ENCODE measurements at places on chromosomes 7 and 10.

DNA sequence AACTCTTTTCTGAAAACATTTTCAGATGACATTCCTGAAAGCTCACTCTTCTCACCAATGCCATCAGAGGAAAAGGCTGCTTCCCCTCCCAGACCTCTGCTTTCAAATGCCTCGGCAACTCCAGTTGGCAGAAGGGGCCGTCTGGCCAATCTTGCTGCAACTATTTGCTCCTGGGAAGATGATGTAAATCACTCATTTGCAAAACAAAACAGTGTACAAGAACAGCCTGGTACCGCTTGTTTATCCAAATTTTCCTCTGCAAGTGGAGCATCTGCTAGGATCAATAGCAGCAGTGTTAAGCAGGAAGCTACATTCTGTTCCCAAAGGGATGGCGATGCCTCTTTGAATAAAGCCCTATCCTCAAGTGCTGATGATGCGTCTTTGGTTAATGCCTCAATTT lies 16.5 kb downstream of the ANLN start:
- no peak for DNase-seq

- peak; percentile 68 for DNase-seq
Measured at GRCh38 chr10:71260622-71261325, 48.4 kb downstream of the UNC5B start.

GRCh38 chr7:114084472-114085312 lies 165.9 kb upstream of the PPP1R3A start:
- peak; percentile 80 for DNase-seq

DNA sequence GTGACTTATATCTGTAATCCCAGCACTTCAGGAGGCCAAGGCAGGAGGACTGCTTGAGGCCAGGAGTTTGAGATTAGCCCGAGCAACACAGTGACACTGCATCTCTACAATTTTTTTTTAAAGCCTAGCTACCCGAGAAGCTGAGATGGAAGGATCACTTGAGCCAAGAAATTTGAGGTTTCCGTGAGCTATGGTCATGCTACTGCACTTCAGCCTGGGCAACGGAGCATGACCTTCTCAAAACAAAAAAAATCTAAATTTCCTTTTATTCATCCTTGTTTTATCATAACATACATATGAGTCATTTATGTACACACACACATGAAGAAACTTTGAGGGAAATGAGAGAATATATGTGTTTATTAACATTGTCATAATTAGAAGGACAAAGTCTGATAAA lies 277.5 kb upstream of the MAGI2 start:
- DNase-seq: no peak

GRCh38 chr7:76358011-76358480 lies 745 bp downstream of the YWHAG start:
- DNase-seq: peak; percentile 84

DNA sequence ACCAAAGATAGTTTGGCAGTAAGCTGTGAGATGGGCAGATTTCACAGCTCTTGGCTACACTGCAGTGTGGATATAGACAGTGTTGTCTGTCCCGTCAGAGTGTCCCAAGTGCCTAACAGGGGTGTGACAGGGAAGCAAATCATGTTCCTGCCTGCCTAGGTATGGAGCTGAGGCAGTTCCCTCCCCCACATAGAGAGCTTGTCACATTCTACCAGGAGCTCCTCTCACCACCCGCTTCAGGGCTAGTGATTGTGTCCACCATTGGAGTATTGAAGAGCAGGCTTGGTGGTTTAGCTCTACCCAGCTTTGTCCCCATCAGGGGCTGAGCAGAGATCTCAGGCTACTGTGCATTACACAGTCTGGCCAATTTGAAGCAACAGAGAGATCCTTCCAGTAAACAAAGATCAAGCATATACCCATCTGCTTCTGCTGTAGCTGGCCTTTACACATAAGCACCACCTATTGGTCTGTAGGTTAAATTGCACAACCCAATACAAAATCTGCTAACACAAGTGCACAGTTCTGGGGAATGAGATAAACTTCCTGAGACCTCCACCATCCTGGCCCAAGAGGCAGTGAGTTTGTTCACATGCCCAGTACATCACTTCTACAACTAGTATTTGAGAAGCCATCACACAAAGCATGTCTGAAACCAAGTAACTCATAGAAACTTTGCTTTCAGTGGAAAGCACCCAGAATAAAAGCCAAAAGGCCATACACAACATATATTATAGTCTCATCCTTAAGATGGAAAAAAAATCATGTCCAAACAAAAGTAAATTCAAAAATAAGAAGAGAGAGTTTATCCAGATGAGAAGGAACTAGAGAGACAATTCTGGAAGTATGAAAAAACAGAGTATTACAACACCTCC lies 67.3 kb downstream of the GLCCI1 start:
- no peak for DNase-seq

DNA sequence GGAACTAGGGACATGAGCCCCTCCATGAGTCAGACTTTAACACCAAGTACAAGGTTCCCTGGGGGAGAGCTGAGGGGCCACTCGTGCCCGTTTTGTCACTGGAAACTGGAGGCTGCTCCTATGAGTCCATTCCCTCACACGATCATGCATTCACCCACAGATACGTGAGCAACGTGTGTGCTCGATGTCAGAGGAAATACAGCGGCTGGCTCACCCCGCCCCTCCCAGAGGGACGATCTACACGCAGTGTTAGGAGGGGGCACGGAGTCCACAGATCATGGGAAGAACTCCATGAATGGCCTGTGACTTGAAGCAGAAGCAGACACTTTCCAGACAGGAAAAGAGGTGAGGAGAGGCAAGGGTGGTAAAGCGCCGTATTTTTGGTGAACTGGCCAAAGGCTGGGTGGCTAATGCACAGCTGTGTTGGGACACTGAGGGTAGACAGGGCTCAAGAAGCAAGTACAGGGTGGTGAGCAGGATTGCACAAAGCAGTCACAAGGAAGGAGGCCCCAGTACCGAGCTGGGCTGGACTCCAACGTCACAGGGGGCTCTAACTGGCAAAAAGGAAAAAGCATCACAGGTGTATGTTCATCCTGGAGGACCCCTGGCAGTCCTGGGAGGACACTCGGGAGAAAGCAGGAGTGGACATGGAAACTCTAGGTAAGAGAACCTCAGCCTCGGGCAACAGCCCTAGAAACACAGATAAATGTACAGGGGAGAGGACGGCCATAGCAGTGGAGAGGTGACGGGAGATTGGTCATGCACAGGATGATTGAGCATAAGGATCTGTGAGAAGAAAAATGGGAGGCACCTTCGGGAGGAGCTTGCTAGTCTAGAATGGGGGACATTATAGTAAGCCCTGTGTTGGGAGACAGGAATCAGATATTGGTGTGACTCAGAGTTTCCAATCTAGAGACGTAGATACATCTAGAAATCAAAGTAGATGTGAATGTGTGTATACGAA lies 41.2 kb downstream of the TNS3 start:
- no peak for DNase-seq

DNA sequence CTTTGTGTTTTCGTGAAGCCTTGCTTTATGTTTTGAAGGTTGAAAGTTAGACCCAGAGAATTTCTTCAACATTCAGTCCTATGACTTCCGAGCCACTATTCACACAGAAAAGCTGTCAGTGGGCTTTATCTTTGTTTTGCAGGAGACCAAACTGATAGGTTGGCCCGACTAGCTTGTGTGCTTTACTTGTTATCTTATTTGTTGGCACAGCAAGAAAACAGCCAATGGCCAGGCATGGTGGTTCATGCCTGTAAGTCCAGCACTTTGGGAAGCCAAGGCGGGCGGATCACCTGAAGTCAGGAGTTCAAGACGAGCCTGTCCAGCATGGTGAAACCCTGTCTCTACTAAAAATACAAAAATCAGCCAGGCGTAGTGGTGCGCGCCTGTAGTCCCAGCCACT lies 16.0 kb upstream of the GDI2 start:
- no peak for DNase-seq
